ENCODE measurements at places on chromosomes 1 and 21. TPM values are rescaled to one million over a fixed set of nuclear protein-coding genes. Genes with fewer than 3 reads are reported as not detected.

DNA sequence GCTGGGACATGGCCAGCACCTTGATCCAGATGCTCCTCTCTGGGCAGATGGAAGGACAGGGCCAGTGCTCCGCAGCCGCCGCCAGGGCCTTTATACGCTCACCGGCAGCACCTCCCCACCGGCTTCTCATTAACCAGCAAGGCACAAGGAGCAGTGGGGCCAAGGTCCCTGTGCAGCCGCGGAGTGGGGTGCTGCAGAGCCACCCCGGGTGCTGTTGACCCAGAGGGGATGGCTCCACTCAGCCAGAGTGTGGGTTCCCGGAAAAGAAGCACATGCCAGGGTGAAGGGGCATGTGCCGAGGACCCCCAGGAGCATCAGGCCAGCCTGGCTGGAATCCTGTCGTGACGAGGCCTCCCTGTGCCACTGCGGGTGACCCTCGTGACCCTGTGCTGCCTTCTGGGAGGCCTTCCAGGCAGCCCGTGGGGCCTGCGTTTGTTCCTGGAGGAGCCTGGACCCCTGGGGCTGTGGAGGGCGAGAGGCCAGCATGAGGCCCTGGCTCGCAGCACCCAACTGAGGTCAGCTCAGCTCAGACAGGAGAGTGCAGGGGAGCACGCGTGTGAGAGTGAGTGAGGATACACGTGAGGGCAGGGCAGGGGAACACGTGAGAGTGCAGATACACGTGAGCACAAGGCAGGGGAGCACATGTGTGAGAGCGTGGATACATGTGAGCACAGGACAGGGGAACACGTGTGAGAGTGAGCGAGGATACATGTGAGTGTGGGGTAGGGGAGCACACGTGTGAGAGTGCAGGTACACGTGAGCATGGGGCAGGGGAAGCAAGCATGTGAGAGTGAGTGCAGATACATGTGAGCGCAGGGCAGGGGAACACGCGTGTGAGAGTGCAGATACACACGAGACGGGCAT is at the start of gene FTCD:
FTCD (minus strand) TSS at position 66 of the 864 bp plus-strand sequence; CDS start at position 10, 56 bp downstream.
- DNase-seq, result no peak

DNA sequence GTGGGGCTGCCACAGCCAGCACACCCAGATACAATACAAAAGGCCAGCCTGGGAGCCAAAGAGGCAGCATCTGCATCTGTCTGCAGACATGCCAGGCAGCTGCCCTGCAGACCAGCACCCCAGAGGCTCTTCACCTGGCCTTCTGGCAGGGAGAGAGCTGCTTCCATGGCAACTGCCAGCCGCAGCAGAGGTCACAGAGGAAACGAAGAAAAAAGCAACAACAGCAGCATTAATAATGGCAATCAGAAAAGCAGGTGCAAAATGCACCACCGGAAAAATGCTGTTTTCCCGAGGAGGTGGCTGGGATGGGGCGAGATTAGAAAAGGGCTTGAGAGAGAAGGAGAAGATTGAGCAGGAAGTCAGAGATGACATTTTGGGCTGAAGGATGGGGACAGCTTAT is 309.5 kb downstream of the PCP4 start:
- DNase-seq, result no peak

DNA sequence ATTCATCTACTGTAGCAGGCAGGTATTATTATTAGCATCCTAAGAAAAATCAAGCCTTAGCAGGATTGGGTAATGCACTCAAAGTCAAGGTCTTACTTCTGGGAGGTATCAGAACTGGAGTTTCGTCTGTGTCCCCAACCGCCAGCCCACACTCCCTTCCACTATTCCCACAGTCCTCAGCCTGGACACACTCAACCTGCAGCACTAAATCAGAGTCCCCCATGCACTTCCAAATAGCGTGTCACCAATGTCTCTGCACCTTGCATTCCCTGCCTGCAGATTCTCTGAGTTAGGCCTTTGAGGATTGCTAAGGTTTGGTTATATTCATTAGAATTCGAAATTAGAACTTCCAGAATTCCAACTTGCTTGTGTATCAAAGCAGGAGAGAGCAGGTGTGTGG is 3.9 kb downstream of the LYPD8 start:
- DNase-seq, result no peak

The S100A1 gene
- total RNA-seq, result 0.54 TPM

The KCNK2 gene
- not detected for total RNA-seq

All from hematopoietic multipotent progenitor cell (in vitro differentiated cells).